Chondrocyte (in vitro differentiated cells): ENCODE measurements at places on chromosomes 16 and 17. TPM values are rescaled to one million over a fixed set of nuclear protein-coding genes. Genes with fewer than 3 reads are reported as not detected.

The PPY gene
- total RNA-seq: not detected in 3 replicates

DNA sequence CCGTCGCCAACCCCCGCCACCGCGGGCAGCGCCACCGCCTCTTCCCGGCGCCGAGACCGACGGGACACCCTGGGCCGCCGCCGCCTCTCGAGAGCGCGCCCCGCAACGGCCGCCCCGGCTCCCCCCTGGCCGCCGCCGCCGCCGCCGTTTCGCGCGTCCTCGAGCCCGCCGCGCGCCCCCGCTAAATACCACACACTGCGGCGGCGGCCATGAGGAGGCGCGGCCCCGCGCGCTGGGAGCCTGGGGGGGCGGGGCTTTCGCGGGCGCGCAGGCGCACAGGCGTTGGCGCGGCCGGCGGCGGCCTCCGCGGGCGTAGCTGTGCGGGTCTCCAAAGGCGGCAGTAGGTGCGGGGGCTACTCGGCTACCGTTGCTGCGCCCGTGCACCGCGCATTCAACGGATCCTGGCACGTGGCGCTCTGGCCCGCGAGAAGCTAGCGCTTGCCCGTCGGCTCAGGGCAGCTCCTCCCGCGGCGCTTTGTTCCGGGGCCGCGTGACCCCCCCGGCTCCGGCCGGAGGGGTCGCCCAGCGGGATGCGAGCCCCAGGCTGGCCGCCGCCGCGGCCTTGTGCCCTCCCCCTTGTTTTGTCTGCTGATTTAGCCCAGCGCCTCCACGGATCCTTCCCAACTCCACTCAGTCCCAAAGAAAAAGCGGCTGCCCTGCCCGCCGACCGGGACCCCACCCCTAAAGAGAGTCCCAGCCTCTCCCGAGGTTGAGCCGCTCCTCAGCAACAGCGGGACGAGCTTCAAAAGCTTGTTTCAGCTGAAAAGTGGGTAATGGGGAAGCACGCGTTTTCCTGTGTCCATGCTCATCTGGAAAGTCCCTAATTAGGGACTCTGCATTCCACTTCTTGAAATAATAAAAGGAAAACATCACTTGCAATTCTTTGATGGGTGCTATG is at the start of gene SIAH1:
TSS of gene SIAH1 (minus strand) at position 161 of the 898 bp plus-strand sequence. CDS start 22,985 bp downstream, outside the sequence.
- peaks cover 54% of the 10 kb centered on the region for H3K4me1 ChIP-seq
- peak within 1 kb of the TSS; percentile 87 for H3K4me3 ChIP-seq
- no peaks in the 10 kb centered on the region for H3K27me3 ChIP-seq
- peak within 1 kb of the TSS; percentile 94 for H3K27ac ChIP-seq

DNA sequence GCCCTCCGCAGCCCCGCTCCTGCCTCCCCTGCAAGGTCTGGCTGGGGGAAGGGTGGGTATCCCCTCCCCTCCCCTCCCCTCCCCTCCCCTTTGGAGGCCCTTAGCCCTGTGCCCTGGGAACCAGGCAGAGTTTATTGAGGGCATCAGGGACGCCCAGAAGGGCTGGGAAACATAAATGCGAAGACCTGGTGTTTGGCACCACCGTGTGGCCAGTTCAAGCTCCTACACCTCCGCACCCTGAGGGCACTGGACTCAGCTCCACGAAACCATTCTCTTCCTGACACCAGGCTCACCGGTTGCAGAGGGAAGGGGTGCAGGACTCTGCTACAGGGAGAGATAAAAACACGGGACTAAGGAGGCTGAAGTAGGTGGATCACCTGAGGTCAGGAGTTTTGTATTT is 1.0 kb upstream of the AIPL1 start:
- peaks cover 3% of the 10 kb centered on the region for H3K36me3 ChIP-seq
- H3K4me3 ChIP-seq: no peak overlapping the region
- no peaks in the 10 kb centered on the region for H3K4me1 ChIP-seq
- peaks cover 12% of the 10 kb centered on the region for H3K27me3 ChIP-seq

DNA sequence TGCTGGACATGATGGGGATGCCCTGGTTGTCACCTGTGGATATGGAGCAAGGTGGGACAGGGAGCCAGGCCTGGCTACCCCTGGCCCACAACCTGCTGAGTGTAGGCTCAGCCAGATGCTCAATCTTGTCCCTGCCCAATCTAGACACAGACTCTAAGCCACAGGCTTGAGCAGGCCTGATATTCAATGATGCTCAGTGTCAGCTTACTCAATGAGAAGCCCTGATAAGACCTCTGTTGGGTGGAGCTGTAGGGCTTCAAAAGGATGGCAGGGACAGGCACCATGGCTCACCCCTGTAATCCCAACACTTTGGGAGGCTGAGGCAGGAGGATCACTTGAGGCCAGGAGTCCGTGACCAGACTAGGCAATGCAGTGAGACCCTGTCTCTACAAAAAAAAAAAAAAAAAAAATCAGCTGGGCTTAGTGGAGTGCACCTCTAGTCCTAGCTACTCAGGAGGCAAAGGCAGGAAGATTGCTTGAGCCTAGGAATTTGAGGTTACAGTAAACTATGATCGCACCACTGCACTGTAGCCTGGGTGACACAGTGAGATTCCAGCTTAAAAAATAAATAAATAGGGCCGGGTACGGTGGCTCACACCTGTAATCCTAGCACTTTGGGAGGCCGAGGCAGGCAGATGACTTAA is 3.4 kb downstream of the LCAT start:
- DNase-seq: no peak
- H3K4me3 ChIP-seq: no peak overlapping the region
- H3K36me3 ChIP-seq: peaks cover 15% of the 10 kb centered on the region
- H3K27me3 ChIP-seq: no peaks in the 10 kb centered on the region
- H3K4me1 ChIP-seq: peaks cover 12% of the 10 kb centered on the region
- no peak overlapping the region for H3K27ac ChIP-seq

DNA sequence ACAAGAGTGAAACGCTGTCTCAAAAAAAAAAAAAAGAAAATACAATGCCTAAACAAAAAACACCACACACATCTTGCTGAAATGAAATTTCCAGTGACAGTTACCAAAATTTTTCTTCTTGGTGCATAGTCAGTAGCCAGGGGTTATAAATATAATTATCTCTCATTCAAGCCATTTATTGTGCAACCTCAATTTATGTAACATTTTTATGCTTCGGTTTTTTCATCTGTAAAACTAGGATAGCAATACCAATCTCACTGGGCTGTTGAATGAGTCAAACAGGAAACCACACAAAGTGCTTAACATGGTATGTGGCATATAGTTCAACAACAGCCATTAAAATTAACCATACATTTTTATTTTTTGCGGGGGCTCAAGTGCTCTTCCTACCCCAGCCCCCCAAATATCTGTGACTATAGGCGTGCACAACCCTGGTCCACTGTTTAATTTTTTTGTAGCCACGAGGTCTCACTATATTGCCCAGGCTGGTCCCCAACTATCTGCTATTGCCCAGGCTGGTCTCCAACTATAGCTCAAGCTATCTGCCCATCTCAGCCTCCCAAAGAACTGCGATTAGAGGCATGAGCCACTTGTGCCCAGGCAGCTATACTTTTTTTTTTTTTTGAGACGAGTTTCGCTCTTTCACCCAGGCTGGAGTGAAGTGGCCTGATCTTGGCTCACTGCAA is 2.6 kb downstream of the COG4 start:
- peaks cover 5% of the 10 kb centered on the region for H3K36me3 ChIP-seq
- peak overlapping the region; percentile 59 for H3K27ac ChIP-seq

- peaks cover 47% of the 10 kb centered on the region for H3K4me1 ChIP-seq
- DNase-seq: no peak
- H3K36me3 ChIP-seq: peaks cover 14% of the 10 kb centered on the region
Observed at GRCh38 chr17:8365143-8365542, 11.4 kb downstream of the KRABD2 start.

GRCh38 chr17:66963909-66964771 is at the start of gene CACNG4:
TSS of gene CACNG4 (plus strand) at chr17:66964707. CDS start at chr17:66964912, 205 bp downstream.
- DNase-seq: no peak
- H3K27me3 ChIP-seq: peaks cover 17% of the 10 kb centered on the region
- H3K4me1 ChIP-seq: peaks cover 14% of the 10 kb centered on the region
- no peak within 1 kb of the TSS for H3K27ac ChIP-seq
- H3K36me3 ChIP-seq: no peaks in the 10 kb centered on the region

The GGNBP2 gene
- 62.7 to 70.8 TPM (median 68.2 TPM) in 3 replicates for total RNA-seq

GRCh38 chr17:28369684-28370034 is 448 bp downstream of the VTN start:
- H3K4me3 ChIP-seq: no peak overlapping the region
- H3K27me3 ChIP-seq: no peaks in the 10 kb centered on the region
- H3K27ac ChIP-seq: no peak overlapping the region
- no peak for DNase-seq
- H3K36me3 ChIP-seq: no peaks in the 10 kb centered on the region

DNA sequence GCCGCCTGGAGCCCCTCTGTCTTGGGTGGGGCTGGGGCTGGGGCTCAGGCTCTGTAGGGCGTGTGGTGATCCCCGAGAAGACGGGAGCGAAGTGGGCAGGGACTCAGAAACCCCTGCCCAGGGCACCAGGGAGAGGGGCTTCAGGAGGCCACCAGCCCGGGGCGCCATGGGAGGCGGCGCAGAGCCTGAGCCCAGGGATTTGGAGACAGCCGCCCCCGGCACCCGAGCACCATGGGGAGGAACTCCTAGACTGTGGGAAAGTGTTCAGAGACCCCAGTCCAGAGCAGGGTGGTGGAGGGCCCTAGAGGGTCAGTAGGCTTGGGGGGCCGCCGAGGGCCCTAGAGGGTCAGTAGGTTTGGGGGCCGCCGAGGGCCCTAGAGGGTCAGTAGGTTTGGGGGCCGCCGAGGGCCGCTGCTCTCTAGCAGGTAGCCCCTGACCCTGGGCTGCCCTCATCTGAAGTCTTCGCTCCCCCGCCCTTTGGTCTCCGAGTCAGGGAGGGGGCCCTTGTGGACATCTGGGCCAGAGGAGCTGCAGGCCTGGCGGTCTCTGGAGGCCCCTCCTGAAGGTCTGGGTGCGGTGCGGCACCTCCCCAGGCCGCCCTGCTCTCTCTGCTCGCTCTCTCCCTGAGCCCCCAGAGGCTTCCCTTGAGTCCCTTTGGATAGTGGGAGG is 734 bp downstream of the ARHGDIG start:
- H3K36me3 ChIP-seq: no peaks in the 10 kb centered on the region
- no peak for DNase-seq
- peak overlapping the region; percentile 50 for H3K4me3 ChIP-seq
- H3K27me3 ChIP-seq: no peaks in the 10 kb centered on the region
- H3K27ac ChIP-seq: no peak overlapping the region

The KRT36 gene
- total RNA-seq: not detected in 3 replicates

The NPIPB13 gene
- 5.6 to 9.9 TPM (median 9.8 TPM) in 3 replicates for total RNA-seq

DNA sequence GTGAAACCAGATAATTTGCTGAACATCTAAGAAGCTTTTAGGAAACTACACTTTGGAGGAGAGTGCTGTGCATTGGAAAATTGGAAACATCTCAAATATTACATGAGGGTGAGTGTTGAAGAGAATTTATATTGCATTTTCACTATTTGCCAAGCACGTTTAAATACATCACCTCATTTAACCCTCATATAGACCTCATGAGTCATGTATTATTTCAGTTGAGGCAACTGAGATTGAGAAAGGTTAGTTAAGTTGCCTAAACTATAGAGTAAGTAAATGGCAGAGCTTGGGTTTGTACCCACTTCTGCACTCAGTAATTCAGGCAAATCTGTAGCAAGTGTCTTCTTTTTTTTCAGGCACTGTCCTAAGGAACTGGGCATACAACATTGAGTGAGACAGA is 3.7 kb upstream of the NLK start:
- H3K27me3 ChIP-seq: no peaks in the 10 kb centered on the region
- no peak overlapping the region for H3K27ac ChIP-seq
- no peaks in the 10 kb centered on the region for H3K36me3 ChIP-seq
- no peak for DNase-seq
- peaks cover 35% of the 10 kb centered on the region for H3K4me1 ChIP-seq

DNA sequence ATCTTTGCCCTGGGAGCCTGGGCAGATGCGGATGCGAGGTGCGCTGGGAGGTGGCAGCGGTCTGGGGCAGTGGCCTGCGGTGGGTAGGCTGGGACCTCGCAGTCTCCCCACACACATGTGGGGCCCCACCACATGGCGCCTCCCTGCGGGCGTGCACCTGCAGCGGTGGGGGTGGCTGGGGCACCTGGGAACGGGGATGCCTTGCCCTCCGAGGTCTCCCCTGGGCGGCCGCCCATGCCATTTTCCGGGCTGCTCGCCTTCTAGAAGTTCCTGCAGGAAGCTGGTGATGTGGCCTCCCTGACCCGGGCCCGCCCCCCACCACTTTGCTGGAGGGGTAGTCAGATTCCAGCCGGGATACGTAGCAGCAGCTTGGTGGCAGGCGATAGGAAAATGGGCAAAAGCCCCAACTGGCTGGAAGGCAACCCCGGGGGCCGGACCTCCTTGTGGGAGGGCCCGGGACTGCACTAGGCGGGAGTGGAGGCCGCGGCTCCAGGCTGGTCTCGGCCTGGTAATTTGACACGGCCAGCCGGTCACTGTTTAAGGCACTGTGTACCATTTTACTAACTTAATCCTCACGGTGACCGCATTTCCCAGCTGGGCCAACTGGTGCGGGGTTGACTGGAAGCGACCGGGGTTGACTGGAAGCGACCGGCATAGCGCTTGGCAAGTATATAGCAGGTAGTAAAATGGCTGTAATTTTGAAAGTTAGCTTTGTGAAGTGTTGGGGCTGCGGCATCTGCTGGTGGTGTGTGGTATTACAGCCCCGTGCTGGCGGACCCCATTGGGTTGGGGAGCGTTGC is 38.5 kb downstream of the IGF2BP1 start:
- peaks cover 18% of the 10 kb centered on the region for H3K36me3 ChIP-seq
- no peak overlapping the region for H3K4me3 ChIP-seq
- H3K4me1 ChIP-seq: peaks cover 13% of the 10 kb centered on the region
- H3K27me3 ChIP-seq: no peaks in the 10 kb centered on the region

DNA sequence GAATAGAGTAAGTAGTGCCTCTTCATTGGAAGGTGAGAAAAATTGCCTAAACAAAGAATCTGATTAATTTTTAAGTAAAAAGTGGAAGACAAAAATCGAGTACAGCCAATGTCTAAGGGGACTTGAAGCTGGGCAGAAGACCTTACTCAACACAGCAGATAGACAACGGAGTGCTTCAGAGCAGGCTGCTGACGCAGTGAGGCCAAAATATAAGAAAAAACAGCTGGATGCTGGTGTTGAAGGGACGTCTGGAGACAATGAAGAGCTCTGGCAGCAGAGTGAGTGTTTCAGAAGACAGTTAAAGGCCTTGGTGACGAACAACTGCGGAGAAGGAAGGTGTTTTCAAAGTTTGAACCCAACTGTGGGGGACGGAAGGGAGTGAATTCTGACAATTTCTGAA is 169.8 kb downstream of the MRTFB start:
- no peaks in the 10 kb centered on the region for H3K27me3 ChIP-seq
- H3K4me1 ChIP-seq: peaks cover 36% of the 10 kb centered on the region
- peak overlapping the region; percentile 58 for H3K27ac ChIP-seq
- no peak for DNase-seq
- no peak overlapping the region for H3K4me3 ChIP-seq

The PRKCB gene
- total RNA-seq: not detected in 3 replicates

DNA sequence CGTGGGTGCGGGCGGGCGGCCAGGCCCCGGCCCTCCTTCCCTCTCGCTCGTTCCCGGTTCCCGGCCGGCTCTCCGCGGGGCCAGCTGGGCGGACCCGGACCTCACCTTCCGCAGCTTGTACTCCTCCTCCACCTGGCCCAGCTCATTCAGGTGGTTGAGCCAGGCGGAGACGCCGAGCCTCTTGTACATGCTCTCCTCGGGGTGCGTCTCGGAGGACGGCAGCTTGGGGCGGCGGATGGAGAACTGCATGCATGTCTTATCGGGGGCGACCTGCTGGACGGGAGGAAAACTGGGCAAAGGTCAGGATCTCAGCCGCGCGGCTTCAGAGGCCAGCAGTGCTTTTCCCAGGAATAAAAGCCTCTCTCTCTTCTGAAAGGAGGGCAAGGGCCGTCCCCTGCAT is 85.4 kb downstream of the TBC1D16 start:
- H3K36me3 ChIP-seq: peaks cover 13% of the 10 kb centered on the region
- H3K27me3 ChIP-seq: no peaks in the 10 kb centered on the region
- H3K4me3 ChIP-seq: no peak overlapping the region
- DNase-seq: peak; percentile 83
- no peak overlapping the region for H3K27ac ChIP-seq

- H3K27ac ChIP-seq: no peak overlapping the region
- peak; percentile 85 for DNase-seq
- H3K4me1 ChIP-seq: peaks cover 6% of the 10 kb centered on the region
- H3K27me3 ChIP-seq: no peaks in the 10 kb centered on the region
- peaks cover 26% of the 10 kb centered on the region for H3K36me3 ChIP-seq
Observed at GRCh38 chr17:78104540-78104941, 24.0 kb downstream of the TMC6 start.
